Right renal pelvis (tissue), 4 donors: ENCODE measurements at places on chromosomes 2 and 18.

DNA sequence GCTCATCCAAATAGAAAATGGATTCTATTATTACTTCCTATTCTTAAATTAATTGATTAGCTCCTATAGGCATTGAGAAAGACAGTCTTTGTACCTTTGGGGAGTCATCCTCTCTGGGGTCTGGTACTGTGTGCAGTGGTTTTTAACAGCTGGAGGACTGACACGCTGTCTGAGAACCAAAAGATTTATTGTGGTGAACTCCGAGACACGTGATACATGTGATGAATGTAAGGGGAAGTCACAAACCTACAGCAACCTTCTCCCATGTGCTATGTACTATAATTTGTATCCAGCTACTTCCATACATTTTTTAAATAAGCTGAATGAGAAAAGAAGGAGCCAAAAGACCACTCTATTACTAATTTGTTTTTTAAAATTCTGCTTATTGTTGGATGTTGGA lies 133.7 kb downstream of the GALNT3 start:
- no peak for DNase-seq

- no peak for DNase-seq
Measured at GRCh38 chr2:161312996-161313395, 4.8 kb downstream of the PSMD14 start.

GRCh38 chr2:192051533-192051932 lies 143.2 kb downstream of the TMEFF2 start:
- DNase-seq = no peak

- DNase-seq = no peak
Measured at GRCh38 chr2:106117347-106117746, 76.8 kb downstream of the UXS1 start.

DNA sequence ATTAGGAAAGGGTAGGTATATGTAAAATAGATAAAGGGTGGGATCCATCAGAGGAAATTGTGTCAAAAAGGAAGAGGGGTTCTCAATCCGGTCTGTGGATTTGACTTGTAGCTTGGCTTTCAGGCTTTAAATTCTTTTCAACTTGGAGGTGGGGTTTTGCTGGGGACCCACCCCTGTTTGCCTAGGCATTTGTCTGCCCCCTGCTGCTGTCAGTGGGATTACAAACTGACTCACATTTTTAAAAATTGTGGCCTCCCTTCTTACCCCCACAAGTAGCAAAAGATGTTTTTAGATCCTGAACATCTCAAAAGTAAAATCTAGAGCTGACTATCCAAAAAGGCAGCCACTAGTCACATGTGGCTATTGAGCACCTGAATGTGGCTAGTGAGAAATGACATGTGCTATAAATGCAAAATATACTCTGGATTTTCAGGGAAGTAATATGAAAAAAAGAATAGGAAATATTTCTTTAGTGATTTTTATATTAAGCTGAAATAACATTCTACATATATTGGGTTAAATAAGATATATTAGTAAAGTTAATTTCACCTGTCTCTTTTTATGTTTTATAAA lies 178.9 kb downstream of the GFPT1 start:
- no peak for DNase-seq

GRCh38 chr2:63086687-63087086 lies 36.1 kb downstream of the OTX1 start:
- no peak for DNase-seq
